A673 (cell line): ENCODE measurements at places on chromosomes 2 and 18. TPM values are rescaled to one million over a fixed set of nuclear protein-coding genes. Genes with fewer than 3 reads are reported as not detected.

- no peak for DNase-seq
Measured at GRCh38 chr18:46621111-46621766, 35.8 kb downstream of the LOXHD1 start.

- DNase-seq = no peak
Measured at GRCh38 chr2:223104336-223105132, 52.5 kb downstream of the KCNE4 start.

GRCh38 chr2:96801786-96802595 lies 14.1 kb upstream of the CNNM3 start:
- no peak for DNase-seq

C2orf76 gene
- total RNA-seq = 11.1 and 13.4 TPM in 2 replicates

GKN1 gene
- total RNA-seq = not detected in 2 replicates
